ENCODE measurements at places on chromosomes 1 and 21.
A peak's percentile ranks its signal among the peaks of the same experiment; 100 is the strongest.

DNA sequence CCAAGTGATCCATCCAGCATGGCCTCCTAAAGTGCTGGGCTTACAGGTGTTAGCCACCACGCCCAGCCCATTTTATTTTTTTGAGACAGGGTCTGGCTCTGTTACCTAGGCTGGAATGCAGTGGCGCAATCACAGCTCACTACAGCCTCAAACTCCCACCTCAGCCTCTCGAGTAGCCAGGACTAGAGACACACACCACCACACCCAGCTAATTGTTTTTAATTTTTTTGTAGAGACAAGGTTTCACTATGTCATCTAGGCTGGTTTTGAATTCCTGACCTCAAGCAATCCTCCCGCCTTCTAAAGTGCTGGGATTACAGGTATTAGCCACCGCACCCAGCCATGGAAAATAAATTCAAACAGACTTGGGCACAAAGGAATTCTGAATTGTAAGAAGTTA, 31.9 kb downstream of the PUM1 start:
- DNase-seq, result no peak

DNA sequence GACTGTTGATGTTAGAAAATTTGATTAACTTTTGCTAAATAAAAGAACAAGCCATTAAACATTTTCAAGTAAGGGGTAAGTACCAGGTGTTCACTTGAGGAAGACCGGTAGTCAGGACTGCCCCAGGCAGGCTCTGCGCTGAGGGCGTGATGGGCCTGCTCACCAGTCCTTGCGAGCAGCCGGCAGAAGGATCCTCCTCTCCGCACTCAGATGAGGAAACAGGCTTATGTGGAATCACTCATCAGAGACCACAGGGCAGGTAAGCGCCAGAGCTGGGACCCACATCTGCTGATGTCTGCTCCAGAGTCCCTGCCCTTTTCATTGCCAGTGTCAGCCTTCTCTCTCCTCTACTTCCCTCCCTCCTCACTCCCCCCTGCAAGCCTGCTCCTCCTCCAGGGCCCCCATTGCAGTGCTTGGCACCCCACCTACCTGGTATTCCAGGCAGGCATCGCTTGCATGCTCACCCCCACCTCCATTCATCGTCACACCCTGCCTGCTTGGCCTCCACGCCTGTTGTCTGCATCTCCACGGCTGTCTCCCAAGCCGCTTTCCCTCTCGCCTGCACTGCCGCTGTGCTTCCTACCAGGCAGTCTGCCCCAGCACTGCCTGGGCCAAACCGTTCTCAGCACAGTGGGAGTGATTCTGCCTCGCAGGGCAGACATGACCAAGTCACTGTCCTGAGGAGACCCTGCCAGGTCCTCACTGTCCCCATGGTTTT, 24.7 kb upstream of the KDM4A start:
- DNase-seq, result no peak

DNA sequence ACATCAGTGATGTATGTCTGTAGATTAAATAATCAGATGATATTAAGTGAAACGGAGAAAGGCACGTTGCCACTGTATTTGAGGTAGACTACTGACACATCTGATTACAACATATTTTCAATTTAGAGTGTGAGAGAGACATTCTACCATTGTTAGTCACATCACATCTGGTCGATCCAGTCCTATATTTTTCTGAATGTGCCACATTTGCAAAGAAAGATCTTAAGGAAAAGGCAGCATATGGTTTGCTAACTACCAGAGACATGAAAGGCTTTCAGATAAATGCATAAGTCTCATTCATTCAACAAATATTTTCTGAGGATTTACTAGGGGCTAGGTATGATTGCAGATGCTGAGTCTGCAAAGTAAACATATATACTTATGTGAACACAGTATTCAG, 114.3 kb upstream of the RUNX1 start:
- DNase-seq, result peak; percentile 42

GRCh38 chr1:3776231-3776961, 3.8 kb downstream of the SMIM1 start:
- DNase-seq, result no peak

GRCh38 chr1:16888860-16889816, 6.6 kb upstream of the RNU1-2 start:
- peak; percentile 87 for DNase-seq

- DNase-seq, result no peak
These were observed 2.1 kb downstream of the CD164L2 start for GRCh38 chr1:27380766-27381733.

DNA sequence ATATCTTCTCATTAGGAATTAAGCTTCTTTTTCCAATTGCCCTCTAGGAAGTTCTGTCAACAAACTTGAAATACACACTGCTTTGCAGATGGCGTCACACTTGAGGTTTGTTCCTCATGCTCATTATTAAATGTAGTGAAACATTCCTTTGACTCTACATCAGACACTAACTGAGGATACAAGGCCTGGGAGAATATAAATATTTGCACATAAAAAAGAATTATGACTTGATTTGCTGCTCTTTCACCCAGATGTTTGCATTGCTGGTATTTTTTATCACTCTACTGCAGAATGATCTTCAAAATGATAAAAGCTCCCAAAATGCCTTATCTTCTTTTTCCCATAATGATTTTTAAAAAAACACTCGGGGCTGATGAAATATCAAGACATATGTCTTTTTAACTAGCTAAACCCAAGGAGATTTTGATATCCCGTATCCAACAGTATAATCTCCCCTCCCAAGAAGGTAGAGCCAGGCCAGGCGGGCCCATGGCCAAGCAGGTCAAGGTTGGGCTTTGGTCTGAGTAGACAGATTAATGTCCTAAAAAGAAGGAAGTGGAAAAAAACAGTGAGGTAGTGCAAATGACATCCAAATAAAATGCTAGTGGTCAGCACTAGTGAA, 264.6 kb downstream of the HHIPL2 start:
- DNase-seq, result peak; percentile 74

DNA sequence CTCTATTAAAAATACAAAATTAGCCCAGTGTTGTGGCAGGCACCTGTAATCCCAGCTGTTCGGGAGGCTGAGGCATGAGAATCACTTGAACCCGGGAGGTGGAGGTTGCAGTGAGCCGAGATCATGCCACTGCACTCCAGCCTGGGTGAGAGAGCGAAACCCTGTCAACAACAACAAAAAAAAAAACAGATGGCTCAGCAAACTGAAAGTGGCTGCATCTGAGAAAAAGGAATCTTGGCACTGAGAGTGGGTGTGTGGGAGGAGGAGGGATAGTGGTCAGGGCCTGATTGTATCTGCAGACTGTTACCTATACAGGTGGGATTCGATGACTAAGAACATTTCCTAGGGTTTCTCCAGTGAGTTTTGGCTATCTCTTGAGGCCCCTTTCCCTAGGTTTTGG, 122.2 kb upstream of the BARHL2 start:
- DNase-seq, result no peak

DNA sequence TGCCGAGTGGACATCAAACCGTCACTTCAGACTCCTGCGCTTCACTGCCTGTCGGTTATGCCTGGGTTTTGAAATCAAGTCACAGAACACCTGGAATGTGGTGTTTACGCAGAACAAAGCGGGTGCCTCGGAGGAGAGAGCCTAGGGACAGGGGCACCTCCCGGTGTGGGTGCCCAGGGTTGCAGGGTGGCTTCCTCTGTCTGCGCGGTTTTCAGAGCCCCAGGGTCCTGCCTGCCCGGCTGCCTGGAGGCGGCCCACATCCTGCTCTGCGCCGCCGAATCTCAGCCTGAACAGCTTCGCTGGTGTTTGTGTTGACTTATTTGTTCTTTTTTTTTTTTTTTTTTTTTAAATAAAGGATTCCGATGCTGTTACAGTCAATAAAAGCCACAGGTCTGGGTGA, 113.5 kb upstream of the COL6A1 start:
- no peak for DNase-seq

DNA sequence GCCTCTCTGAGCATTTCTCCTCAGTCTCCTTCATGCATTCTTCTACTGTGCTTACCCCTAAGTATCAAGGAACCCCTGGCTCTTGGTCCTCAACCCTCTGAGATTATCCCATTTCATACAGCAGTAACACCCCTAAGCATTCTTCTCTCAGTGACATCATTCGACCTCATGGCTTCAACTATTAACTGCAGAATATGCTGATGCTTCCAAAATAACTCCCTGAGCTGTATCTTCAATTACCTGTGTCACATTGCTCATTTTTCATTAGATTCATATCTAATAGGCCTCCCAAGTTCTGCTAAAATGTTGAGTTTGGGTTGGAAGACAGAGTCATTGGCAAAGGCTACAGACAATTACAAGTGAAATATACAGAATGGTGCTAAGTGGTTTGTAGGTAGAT, 7.5 kb downstream of the CAPN8 start:
- DNase-seq, result no peak

- DNase-seq, result no peak
These were observed 93.0 kb upstream of the SMYD2 start for GRCh38 chr1:214187933-214188332.

DNA sequence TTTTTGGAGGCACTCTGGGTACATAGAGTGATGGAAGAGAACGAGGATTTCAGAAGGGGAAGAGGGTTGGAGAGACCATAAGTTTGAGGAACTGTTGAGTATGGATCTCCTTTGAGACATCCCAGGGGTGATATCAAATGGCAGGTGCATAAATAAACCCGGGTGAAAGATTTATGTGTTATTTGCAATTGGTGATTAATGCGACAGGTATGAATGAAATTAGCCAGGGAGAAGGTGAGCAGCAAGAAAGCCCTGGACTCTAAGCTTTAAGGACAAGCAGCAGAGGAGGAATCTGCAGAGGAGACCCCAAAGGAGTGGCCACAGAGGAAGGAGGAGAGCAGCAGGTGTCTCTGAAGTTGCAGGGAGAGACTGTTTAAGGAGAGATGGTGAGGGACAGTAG, 8.8 kb upstream of the REN start:
- no peak for DNase-seq

DNA sequence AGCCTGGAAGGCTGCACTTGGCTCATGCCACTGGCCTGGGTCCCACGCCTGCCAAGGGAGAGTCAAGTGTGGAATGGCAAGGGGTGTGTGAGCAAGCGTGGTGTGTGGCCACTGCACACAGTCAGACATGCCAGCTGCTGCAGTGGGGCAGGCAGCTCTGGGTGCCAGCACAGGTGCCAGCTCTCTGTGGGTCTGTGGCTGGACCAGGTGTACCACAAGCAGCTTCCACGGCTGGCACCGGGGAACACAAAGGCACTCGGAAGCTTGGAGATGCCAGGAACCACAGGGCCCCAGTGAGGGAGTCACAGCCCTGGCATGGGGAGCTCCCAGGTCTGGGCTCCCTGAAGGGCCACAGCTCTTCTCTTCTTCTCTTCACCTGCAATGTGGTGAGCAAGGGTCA, 34.8 kb downstream of the ACTL8 start:
- no peak for DNase-seq

DNA sequence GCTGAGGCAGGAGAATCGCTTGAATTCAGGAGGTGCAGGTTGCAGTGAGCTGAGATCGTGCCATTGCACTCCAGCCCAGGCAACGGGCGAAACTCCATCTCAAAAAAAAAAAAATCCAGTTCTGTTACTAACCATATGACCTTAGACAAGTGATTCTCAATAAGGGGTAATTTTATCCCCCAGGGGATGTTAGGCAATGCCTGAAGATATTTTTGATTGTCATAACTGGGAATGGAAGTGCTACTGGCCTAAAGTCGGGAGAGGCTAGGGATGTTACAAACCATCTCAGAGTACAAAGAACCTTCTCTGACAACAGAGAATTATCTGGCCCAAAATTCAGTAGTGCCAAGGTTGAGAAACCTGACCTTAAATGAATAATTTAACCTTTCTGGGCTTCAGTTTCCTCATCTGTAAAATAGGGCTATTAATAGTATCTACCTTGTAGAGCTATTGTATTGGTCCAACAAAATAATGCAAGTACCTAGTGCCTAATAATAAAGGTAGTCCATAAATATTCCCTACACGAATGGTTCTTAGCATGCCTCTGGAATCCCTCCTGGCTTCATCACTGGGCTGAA, 5.8 kb upstream of the LMNA start:
- DNase-seq, result no peak

- no peak for DNase-seq
These were observed 2.2 kb downstream of the NAV1 start for GRCh38 chr1:201540846-201541735.

DNA sequence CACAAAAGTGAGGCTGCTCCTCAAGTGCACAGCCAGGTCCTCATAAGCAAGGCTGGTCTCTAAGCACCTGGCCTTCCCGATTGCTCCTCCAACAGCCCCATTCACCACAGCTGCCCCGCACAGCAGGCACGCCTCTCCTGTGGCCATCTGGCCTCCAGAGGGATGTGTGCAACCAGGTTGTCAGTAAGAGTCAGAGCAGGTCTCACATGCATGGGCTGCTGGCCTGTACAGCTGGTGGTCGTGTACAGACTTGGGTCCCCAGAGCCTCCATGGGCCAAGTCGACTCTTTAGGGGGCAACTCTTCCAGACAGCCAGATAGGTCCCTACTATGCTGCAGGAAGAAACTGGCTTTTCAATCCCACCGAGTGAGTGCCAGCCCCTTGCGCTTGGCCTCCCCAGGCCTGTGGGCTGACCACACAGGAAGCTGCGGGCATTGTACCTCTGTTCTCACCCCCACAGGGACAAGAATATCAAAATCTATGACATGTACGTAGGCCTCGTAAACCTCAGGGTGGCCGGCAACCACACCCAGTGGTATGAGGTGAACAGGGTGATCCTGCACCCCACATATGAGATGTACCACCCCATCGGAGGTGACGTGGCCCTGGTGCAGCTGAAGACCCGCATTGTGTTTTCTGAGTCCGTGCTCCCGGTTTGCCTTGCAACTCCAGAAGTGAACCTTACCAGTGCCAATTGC, 1.4 kb downstream of the PRSS38 start:
- no peak for DNase-seq

DNA sequence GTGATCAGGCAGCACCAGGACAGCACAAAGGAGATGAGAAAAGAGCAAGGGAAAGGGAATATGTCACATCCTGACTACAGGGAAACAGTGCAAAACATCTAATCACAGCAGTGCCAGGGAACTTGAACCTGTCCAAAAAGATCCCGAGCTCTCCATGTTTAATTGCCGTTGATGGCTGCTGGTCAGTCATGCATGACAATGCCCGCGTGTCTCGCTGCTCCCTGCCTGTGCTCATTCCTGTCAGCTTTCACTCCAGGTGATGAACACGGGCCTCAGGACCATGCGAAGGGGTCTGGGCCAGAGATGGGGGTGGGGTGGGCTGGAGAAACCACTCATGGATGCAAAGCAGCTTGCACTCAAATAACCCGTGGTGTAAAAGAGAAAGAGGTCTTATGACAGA, 287.0 kb downstream of the GPATCH2 start:
- DNase-seq, result no peak

- no peak for DNase-seq
These were observed 69.6 kb downstream of the SIM2 start for GRCh38 chr21:36768496-36768895.

- no peak for DNase-seq
These were observed 10.1 kb downstream of the SLC6A9 start for GRCh38 chr1:44021156-44021555.

GRCh38 chr1:50620680-50621329, 197.6 kb upstream of the DMRTA2 start:
- peak; percentile 12 for DNase-seq

GRCh38 chr1:99613716-99614115, 32.2 kb upstream of the PALMD start:
- no peak for DNase-seq
